ENCODE measurements at places on chromosomes 16 and 17.

DNA sequence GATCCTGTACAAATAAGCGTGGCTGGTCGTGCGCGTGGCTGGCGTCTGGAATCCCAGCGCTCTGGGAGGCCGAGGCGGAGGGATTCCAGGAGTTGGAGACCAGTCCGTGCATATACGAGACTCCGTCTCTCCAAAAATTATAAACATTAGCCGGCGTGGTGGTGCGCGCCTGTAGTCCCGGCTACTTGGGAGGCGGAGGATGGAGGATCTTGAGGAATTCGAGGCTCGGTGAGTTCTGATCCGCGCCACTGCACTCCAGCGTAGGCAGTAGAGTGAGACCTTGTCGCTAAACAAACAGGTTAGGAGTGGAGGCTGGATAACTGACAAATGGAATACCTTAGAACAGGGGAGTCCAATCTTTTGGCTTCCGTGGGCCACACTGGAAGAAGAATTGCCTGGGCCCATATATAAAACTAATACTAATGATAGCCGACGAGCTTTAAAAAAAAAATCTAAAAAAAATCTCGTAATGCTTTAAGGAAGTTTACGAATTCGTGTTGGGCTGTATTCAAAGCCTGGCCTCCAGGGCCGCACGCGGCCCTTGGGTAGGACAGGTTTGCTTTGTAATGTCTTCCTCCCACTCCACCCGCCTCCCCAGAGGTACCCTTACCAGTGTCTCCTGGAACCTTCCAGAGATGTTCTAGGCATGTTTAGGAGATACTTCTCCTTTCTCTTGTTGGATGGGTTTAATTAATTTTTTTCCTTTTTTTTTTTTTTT lies 909 bp upstream of the RSL1D1 start:
- no peak for DNase-seq

- no peak for DNase-seq
These were observed 1.5 kb upstream of the CPNE7 start for GRCh38 chr16:89573826-89574680.

GRCh38 chr17:6548578-6549330 lies 7.6 kb downstream of the PITPNM3 start:
- DNase-seq, result no peak

DNA sequence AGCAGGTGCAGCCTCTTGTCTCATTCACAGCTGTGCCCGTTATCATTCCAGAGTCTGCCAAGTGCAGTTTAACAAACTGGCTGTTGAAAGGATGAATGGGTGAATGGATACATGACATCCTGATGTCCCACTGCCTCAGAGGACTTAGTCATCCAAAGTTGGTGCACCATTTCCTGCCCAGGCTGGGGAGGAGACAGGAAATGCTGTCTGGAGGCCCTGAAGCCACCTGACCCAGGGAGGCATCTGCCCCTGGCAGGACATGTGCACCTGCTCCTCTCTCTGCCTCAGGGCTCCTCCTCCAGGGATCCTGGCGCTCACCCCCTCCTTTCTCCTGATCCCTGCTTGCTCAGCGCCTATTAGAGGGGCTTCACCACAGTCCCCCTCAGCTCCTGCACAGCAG lies 1.8 kb upstream of the CD300C start:
- DNase-seq, result no peak

GRCh38 chr16:48511716-48512115 lies 98.3 kb downstream of the N4BP1 start:
- DNase-seq, result no peak

GRCh38 chr17:65750166-65750565 lies 188.7 kb upstream of the AXIN2 start:
- no peak for DNase-seq

GRCh38 chr17:19288453-19288852 lies 51.3 kb downstream of the EPN2 start:
- DNase-seq, result no peak

DNA sequence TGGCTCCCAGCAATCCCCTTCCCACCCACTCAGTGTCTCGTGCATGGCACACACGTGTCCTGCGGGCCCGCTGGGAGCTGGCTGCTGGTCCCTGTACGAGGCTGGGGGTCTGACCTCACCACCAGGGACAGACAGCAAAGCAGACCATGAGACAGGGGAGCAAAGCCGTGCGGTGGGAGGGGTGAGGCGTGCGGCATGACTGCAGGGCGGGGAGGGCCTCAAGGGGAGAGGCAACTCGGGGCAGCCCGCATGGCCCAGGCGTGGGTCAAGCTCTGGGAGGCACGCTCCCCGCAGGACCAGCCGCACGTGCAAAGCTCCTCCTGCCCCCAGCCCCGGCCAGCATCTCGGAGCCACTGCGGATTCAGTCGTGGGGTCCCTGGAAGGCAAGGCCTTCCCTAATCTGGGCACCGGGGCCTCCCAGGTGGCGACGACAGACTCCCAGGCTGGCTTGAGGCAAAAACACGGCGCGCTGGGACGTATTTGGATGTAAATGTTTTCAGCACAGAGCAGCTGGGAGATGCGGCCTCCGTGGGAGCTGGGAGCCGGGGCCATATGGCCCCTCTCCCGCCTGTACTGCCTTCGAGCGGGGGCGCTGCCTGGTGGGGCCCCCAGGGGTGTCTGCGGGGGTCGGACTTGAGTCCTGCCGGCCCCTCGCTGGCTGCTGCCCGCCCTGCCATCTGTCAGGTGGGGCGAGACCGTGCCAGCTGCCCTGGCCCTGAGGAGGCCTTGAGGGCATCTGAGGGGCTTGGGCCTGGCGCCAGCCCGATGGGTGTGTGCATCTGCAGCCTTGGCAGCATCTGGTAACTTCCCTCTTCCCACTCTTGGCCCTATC lies 12.2 kb upstream of the CBFA2T3 start:
- DNase-seq, result no peak

GRCh38 chr16:48790151-48790550 lies 180.2 kb upstream of the N4BP1 start:
- DNase-seq, result no peak

DNA sequence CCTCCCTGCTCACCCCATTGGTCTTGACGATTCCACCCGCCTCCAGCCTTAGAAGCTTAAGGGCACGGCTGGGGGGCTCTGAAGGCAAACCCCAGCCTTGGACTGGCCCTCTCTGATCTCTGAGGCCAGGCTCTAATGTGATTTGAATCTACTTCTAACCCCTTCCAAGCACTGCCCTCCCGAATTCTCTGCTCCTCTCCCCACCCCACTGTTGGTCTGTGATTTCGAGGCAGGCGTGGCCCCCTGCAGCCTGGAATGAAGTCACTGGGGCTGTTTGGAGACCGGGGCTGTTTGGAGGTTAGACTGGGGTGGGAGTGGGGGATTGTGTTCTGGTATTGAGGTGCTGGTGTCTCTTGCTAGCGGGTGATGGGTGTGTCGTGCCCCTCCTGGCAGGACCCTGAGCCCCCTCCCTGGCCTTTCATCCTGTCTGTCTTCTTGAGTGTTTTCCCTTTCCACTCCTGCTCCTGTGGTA lies 2.2 kb downstream of the GRB7 start:
- no peak for DNase-seq

DNA sequence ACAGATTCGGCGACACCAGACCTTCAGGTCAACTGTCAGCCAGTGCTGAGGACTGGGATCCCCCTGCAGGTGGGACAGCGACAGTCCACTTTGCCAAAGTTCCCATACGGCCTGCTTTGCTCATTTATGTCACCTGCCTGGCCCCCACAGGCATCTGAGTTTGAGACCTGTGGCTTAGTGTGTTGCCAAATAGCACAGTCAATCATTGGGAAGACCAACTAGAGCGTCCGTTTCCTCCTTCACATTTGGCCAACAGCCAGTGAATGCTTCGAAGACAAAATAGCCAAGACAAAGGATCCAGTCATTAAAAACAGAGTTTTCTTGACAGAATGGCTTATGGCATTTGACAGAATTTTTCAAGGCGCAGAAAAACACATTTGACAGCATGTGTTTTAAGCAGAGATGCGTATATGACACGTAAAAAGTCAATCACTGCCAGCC lies 113.8 kb downstream of the ABCC12 start:
- no peak for DNase-seq

DNA sequence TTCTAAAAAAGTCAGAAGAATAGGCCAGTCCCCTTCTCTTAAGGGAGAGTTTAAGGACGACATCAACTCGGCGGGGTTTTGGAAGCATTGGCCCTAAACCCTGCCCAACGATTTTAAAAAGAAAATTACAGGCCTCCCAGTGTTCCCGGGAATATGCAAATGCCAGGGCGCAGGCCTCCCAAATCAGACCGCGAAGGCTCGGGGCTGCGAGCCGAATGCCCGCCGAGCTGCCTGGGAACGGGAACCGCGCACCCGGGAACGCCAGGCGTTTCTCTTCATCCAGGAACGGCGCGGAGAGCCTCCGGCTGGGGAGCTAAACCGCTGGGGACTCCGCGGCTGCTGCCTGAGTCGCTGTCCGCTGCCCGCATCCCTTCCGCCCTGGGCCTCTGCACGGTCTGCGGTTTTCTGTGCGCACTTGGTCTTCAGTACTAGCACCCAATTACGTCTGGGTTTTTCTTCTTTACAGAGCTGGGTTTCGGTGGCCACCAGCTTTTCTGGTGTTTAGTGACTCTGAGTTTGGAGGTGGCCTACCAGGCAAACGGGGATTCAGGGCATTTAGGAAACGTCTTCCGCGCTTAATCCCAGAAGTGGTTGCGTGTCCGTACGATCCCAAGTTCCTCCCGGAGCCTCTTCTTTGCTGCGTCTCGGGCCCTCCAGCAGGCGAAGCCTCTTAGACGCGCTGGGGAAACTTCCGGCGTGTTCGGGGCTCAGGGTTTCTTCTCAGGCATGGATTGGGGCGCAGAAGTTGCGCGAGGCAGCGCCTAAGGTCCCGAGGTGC lies 5.7 kb downstream of the IRX5 start:
- DNase-seq, result no peak

GRCh38 chr17:10769840-10770239 lies 34.1 kb downstream of the TMEM238L start:
- no peak for DNase-seq

GRCh38 chr17:34207572-34207971 lies 47.5 kb upstream of the CCL2 start:
- DNase-seq, result no peak

- peak; percentile 52 for DNase-seq
These were observed 646 bp downstream of the HIC1 start for GRCh38 chr17:2055292-2056205.

DNA sequence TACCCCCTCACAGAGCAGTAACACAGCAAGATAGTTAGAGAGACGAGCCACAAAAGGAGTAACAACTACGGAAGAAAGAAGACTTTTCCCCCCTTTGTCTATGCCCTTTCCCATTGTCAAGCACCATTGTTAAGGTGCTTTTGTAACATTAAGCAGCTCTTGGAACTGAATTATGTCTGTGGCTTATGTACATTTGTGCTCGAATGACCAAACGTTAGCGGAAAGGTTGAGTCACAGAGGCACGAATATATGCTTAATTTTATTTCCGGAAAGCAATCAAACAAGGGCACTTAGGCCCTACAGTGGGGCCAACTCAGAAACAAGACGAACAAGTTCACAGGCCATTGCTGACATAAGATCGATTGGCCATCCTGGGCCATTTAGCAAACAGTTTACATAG lies 109.5 kb downstream of the ANKFN1 start:
- DNase-seq, result no peak

GRCh38 chr16:54233615-54234014 lies 53.0 kb downstream of the IRX3 start:
- DNase-seq, result no peak

DNA sequence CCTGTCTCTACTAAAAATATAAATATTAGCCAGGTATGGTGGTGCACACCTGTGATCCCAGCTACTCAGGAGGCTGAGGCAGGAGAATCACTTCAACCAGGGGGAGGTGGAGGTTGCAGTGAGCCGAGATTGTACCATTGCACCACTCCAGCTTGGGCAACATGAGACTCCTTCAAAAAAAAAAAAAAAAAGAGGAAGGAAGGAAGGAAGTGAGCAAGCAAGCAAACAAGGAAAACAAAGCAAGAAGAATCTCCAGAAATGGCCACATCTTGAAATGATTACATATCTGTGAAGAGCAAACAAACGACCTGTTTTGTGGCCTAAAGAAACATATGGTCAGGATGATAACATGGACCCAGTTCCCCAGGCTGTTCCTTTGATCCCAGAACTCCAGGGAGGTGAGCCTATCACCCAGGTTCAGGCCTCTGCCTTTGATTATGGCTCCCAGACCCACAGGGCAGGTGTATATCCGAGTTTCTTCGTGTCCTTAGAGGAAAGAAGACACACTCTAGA lies 8.9 kb downstream of the ACOX1 start:
- DNase-seq, result no peak

DNA sequence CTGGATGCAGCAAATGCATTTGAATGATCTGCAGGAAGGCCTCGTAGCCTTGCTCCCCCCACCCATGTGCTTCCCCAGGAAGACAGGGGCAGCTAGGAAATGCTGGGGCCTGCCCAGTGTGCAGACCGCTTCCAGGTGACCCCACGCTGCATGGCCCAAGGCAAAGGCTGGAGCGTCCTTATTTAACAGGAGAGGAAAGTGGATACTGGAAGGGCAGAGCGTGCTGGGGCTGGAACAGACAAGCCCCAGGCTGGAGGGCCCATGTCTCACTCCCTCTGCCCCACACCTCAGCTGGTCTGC lies 26.1 kb upstream of the NPTX1 start:
- DNase-seq, result no peak

DNA sequence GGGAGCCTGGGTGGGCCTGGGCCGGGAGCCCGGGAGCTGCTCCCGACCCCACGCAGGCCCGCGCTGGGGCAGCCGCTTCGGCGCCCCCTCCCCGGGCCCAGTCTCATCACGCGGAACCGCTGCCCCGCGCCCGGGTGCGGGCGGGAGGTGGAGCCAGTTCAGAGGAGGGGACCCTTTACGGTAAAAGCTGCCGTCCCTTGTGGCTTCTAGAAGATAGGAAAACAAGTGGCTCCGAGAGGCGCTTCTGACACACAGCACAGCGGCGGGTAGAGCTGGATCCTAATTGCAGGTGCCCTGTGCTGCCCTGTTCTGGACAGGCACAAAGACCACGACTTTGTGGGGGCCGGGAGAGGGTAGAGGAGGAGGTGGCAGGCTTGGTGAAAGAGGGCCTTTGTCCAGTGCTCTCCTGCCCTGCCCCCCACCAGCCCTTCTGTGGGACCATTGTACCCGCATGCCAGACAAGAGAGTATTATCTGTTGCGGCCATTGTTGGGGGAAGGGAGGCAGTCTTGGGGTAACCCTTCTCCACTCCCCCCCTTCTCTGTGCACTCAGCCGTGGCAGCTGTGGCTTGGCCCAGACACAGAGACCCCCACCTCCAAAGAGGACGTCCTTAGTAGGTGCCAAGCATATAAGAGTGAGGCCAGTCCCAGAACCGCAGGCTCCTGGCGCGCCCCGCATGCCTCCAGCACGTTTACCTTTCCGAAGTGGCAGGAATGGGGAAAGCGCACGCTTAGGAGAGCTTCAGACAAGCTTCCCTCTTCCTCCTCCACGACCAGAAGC lies 736 bp downstream of the CNP start:
- peak; percentile 41 for DNase-seq

DNA sequence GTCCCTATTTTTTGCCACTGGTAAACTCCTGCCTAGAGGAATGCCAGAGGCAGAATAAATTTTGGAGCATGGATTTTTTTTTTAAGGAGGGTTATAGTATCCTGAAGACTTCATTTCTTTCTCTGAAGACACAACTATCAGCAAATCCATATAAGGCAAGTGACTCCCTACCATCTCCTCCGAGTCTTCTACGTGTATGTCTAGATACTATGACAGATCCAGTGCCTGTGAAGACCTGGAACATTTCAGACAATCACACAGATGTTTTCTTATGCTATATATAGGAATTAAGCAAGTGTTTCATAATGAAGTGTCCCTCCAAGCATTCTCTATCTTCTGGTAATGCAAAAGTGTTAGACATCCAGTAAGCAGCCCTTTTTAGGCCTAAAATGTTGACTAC lies 255.5 kb upstream of the TBX2 start:
- no peak for DNase-seq

- DNase-seq, result no peak
These were observed 3.3 kb upstream of the XYLT1 start for GRCh38 chr16:17474037-17474436.

- no peak for DNase-seq
These were observed 21.2 kb downstream of the C1QTNF1 start for GRCh38 chr17:79045001-79045729.

Measured in CD4-positive, alpha-beta T cell treated with Interleukin-12 subunit alpha and Interleukin-12 subunit beta, for 1 hour (primary cell).